ENCODE measurements at places on chromosomes 4 and X.
A peak's percentile ranks its signal among the peaks of the same experiment; 100 is the strongest.

DNA sequence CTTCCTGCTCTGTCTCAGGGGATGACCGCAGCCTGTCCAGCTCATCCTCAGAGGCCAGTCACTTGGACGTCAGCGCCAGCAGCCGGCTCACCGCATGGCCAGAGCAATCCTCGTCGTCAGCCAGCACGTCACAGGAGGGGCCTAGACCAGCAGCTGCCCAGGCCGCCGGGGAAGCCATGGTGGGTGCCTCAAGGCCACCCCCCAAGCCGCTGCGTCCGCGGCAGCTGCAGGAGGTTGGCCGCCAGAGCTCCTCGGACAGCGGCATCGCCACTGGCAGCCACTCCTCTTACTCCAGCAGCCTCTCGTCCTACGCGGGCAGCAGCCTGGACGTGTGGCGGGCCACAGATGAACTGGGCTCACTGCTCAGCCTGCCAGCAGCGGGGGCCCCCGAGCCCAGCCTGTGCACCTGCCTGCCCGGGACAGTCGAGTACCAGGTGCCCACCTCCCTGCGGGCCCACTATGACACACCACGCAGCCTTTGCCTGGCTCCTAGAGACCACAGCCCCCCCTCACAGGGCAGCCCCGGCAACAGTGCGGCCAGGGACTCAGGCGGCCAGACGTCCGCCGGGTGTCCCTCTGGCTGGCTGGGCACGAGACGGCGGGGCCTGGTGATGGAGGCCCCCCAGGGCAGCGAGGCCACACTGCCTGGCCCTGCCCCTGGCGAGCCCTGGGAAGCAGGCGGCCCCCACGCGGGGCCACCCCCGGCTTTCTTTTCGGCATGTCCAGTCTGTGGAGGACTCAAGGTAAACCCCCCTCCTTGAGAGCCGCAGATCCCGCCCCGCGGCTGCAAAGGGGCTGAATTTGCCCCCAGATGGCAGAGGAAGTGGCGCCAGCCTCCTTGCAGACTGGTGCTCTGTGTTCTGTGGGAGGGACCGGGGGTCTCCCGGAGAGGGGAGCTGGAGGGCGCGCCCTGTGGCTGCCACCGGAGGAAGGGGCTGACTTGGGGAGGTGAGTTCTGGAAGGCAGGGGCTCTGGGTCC is 29.9 kb downstream of the DOK7 start:
- DNase-seq = no peak

- DNase-seq = no peak
Observed at GRCh38 chr4:88021824-88022223, 14.4 kb downstream of the PKD2 start.

GRCh38 chrX:24202465-24203031 is 53.0 kb downstream of the ZFX start:
- DNase-seq = no peak

- DNase-seq = no peak
Observed at GRCh38 chr4:8279321-8280157, 10.0 kb downstream of the HTRA3 start.

GRCh38 chr4:52949336-52949735 is 87.2 kb downstream of the RASL11B start:
- no peak for DNase-seq

GRCh38 chrX:149567621-149568417 is 18.1 kb upstream of the HSFX3 start:
- DNase-seq = no peak

- no peak for DNase-seq
Observed at GRCh38 chr4:10260777-10261176, 144.2 kb upstream of the WDR1 start.

GRCh38 chr4:42768125-42768748 is 111.3 kb upstream of the ATP8A1 start:
- DNase-seq = peak; percentile 14

GRCh38 chr4:57378766-57379165 is 268.6 kb upstream of the IGFBP7 start:
- no peak for DNase-seq

GRCh38 chr4:33025236-33025635 is 2305.1 kb downstream of the PCDH7 start:
- DNase-seq = no peak

- DNase-seq = no peak
Observed at GRCh38 chr4:176287546-176287945, 18.5 kb upstream of the ASB5 start.
